PC-3 (cell line): ENCODE measurements at places on chromosomes 4 and X.
A peak's percentile ranks its signal among the peaks of the same experiment; 100 is the strongest.

- no peak for DNase-seq
Observed at GRCh38 chr4:40178672-40179071, 18.2 kb upstream of the RHOH start.

DNA sequence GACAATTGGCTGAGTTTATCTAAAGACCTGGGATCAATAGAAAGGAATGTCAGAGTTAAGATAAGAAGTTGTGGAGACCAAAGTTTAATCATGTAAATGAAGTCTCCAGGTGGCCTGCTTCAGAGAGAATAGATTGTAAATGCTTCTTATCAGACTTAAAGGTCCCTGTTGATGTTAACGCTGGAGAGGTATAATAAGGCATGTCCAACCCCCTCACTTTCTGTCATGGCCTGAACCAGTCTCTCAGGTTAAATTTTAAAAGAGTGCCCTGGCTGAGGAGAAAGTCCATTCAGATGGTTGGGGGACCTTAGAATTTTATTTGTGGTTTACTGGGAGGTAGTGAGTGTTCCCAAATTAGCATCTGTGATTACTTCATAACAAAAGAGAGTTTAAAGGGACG lies 86.7 kb downstream of the AKAP4 start:
- no peak for DNase-seq

- peak; percentile 42 for DNase-seq
Observed at GRCh38 chrX:72003811-72004750, 93.4 kb downstream of the NHSL2 start.

DNA sequence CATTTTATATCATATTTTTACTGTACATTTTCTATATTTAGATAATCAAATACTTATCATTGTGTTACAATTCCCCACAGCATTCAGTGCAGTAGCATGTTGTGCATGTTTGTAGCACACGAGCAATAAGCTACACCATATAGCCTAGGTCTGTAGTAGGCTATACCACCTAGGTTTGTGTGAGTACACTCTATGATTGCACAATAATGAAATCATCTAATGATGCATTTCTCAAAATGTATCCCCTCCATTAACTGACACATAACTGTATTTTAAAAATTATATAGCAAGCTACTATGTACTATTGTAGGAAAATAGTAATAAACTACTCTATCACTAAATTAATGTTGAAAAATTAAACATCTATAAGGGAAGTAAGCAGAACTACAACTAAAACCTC lies 518.4 kb upstream of the PABPC4L start:
- DNase-seq = no peak

- DNase-seq = peak; percentile 59
Observed at GRCh38 chr4:127631420-127631819, 1.3 kb upstream of the INTU start.

- no peak for DNase-seq
Observed at GRCh38 chr4:58188316-58188715, 1078.1 kb upstream of the IGFBP7 start.

DNA sequence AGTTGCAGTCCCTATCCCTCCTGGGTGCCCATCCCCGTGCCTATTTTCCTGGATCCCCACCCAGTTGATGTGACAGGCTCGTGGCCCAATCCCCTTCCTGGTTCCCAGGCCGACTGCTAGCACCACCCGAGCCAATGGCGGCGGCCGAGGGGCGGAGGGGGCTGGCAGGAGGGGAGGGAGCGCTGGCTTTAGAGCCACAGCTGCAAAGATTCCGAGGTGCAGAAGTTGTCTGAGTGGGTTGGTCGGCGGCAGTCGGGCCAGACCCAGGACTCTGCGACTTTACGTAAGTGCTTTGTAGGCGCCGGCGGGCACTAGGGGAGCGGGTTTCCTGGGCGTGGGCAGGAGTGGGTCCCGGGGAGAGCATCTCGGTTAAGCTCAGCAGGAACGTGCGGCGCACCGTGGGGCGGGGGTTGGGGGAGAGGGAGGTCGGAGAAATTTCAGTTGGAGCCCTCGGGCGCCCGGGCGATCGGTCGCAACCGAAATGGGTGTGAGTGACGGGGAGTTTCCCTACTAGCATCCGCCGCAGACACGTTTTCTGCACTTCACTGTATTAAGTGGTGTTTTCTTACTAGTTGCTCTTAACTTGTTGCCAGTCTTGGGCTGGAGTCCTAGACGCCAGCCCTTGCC lies at the start of gene PLS3:
PLS3 (plus strand) TSS at position 197 of the 627 bp plus-strand sequence. CDS start 49,077 bp downstream, outside the sequence.
- peak; percentile 78 for DNase-seq

- no peak for DNase-seq
Observed at GRCh38 chr4:6988016-6988715, 55.0 kb upstream of the TADA2B start.

DNA sequence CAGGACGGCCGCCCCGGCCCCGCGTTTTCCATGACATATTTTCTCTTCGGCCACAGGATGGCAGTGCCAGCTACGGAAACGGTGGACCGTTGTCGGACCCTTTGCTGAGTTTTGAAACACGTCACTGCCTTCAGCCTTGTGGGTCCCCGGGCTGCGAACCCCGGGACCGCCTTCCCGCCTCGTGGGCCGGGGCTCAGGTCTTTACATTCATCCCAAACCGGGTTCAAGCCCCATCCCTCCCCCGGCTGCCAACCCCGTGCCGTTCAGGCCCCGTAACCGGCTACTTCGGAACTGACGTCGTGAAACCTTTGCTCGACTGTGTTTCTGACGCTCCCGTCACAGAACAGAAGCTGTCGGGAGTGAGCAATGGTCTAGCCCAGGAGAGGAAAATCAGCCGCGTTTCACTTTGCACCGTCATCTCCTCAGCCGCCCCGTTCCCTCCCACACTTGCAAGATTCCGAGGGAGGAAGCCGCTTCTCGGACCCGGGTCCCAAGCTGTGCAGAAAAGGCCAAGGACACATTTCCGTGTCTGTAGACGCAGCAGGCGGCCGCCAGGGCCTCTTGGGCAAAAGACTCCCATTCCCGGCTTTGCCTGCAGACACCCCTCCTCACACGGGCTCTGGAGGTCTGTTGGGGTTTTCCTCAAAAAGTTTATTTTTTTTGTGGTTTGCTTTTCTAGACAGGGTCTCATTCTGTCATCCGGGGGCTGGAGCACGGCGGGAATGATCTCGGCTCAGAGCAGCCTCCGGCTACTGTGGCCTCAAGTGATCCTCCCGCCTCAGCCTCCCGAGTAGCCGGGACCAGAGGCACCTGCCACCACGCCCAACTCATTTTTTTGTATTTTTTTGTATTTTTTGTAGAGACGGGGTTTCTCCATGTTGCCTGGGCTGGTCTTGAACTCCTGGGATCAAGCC lies 41.4 kb upstream of the PPP2R3B start:
- DNase-seq = peak; percentile 24

GRCh38 chr4:184039963-184040383 lies 134.9 kb downstream of the STOX2 start:
- no peak for DNase-seq

- no peak for DNase-seq
Observed at GRCh38 chrX:100593581-100593980, 8.8 kb downstream of the TNMD start.

- DNase-seq = no peak
Observed at GRCh38 chr4:80532674-80533333, 197.3 kb downstream of the CFAP299 start.

DNA sequence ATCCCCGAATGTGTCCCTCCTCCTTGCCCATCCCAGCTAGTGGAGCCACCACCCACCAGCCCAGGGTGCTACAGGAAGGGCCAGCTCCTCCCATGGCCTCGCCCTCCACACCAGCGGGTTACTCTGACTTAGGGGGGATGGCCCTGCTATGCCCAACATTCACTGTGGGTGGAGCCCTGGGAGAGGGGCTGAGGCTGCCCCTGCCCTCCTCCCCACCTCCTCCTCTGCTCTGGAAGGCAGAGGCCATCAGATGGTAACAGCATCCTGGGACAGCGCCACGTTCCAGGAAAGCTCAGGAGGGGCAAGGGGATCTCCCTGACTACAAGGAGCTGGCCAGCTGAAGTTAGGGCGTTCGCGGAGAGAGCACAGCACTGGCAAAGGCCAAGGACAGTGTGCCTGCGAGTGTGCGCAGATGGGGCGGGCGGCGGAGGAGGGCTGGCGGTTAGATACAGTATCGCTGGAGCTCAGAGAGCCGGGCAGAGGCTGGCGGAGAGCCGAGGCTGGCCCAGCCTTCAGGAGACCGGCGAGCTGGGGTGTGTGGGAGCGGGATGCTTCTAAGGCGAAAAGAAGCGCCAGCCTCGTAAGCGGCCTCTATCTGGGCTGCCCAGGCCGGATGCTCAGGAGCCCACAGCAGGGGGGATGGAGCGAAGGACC lies 1.5 kb downstream of the JAKMIP1 start:
- DNase-seq = no peak

DNA sequence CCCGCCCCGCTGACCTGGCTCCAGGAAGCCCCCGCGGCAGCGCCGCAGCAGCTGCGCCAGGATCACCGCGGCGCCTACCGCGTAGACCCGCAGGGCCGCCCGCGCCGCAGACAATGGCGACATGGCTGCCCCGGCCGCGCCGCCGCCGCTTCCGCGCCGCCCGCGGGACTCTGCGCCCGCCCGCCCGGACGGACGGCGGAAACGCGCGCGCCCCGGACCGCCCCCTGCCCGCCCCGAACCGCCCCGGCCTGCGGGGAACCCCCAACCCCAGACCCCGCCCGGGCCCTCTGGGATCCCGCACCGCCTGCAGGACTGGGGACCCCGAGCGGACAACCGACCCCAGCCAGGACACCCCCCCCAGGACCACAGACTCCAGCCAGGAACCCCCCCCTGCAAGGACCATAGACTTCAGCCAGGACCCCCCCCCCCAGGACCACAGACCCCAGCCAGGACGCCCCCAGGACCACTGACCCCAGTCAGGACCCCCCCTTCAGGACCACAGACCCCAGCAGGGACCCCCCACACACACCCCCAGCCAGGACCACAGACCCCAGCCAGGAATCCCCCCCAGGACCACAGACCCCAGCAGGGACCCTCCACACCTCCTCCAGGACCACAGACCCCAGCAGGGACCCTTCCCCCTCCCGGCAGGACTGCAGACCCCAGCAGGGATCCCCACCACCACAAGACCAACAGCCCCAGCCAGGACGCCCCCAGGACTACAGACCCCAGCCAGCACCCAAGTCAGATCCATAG lies at the start of the genes DHRSX and ZBED1:
DHRSX (minus strand) TSS at position 174 of the 756 bp plus-strand sequence; CDS start at position 123, 51 bp downstream.
ZBED1 (minus strand) TSS at position 174 of the 756 bp plus-strand sequence. CDS start 10,257 bp downstream, outside the sequence.
- DNase-seq = peak; percentile 9

DNA sequence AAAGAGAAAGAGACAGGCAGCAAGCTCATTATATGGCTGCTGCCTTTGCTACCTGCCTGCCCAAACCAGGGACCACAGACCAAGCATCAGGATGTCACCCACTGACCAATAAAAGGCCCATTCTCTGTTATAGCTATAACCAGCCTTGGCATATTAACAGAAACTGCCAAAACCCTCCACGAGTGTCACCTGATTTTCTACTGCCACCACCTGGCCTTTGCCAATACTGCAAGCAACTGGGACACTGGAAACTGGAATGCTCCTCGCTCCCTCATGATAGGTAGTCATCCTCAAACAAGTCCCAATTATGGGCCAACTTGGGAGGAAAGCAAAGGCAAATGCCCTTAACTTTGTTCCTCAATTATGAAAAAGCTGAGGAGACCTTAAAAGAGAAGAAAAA lies 76.0 kb downstream of the SPIN4 start:
- DNase-seq = peak; percentile 58

GRCh38 chrX:133214301-133214700 lies 3.9 kb downstream of the TFDP3 start:
- DNase-seq = no peak

- DNase-seq = peak; percentile 44
Observed at GRCh38 chrX:151505796-151506195, 57.7 kb upstream of the PASD1 start.

DNA sequence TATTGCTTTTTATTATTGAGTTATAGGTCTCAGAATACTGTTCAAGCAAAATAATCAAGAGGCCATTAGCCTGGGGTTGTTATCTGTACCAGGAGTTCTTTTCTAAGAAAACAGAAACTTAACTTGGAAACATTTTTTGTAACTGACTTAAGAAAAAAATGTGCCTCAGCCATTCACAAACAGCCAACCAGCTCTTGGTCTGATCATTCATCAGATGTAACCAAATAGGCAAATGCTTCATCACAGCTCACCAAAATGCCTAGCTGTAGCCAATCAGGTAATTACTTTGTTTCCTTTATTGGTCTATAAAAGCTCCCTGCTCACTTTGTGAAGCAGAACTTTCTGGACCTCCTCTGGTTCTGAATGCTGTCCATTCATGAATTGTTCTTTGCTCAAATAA lies 387.7 kb downstream of the FAT4 start:
- no peak for DNase-seq

DNA sequence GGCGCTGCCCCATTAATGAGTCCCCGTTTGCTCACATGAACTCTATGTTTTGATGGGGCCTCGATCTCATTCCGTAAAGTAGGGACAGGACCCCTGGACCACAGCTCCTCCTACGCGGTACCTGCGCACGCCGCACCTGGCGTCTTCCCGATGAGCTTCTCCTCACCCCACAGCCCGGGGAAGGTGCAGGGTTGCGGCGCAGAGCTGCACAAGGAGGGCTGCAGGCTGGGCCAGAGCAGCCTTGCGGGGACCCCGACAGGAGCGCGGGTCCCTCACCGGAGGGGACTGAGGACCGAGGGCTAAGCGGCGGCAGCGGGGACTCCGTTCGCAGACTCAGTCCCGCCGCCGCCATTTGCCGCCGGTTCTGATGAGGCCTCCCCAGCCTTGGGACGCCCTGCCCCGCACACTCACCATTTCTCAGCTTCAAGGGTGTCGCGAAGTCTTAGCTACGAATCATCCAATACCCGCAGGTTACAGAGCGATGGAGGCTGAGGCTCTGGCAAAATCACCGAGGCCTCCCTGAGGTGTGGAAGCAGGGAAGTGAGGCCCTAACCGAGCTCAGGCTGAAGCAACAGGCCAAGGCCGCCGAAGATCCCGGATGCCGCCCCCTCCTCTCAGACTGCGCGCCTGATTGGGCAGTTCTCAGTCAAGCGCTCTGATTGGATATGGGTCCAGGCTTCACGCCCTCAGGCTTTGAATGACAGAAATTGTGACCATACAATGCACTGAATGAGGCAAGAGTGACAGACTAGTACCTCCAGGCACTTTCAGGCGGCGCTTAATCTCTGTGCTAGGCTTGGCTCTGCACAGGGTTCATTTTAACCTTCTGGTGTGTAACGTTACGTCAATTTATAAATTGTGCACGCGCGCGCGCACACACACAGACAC lies 25.1 kb downstream of the ZNF721 start:
- DNase-seq = peak; percentile 97

- DNase-seq = peak; percentile 15
Observed at GRCh38 chr4:56981795-56982201, 3.1 kb downstream of the POLR2B start.

- no peak for DNase-seq
Observed at GRCh38 chr4:24121395-24122175, 231.7 kb upstream of the PPARGC1A start.

DNA sequence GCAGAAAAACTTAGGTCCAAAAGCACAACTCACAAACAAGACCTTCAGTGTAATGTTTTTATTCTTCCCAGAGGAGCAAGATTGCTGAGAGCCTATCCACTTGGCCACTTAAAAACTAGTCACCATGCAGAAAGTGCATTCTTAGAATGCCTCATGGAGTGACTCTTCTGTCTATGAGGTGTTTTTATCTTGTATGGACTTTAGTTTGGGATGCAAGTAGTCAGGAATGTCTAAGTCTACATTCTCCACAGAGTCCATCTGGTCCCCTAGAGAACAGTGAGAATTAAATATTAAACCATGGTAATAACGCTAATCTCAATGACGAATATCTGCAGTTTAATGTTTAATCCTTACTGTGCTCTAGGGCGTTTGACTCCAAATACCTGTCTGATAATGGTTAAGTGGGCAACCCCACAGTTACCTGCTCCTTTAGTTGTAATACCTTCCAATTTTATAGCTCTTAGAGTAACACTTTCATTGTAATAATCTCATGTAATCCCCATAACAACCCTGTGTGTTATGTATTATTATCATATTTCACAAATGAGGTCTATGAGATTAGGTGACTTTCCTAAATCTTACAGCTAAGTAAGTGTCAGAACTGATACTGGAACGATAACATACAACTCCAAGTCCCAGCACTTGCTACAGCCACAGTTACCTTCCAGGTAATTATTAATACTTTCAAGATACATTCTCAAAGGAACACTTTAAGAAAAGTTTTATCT lies 235.6 kb upstream of the JADE1 start:
- DNase-seq = peak; percentile 19
